Head of caudate nucleus (tissue), 42 donors: ENCODE measurements at places on chromosomes 1 and 21.

DNA sequence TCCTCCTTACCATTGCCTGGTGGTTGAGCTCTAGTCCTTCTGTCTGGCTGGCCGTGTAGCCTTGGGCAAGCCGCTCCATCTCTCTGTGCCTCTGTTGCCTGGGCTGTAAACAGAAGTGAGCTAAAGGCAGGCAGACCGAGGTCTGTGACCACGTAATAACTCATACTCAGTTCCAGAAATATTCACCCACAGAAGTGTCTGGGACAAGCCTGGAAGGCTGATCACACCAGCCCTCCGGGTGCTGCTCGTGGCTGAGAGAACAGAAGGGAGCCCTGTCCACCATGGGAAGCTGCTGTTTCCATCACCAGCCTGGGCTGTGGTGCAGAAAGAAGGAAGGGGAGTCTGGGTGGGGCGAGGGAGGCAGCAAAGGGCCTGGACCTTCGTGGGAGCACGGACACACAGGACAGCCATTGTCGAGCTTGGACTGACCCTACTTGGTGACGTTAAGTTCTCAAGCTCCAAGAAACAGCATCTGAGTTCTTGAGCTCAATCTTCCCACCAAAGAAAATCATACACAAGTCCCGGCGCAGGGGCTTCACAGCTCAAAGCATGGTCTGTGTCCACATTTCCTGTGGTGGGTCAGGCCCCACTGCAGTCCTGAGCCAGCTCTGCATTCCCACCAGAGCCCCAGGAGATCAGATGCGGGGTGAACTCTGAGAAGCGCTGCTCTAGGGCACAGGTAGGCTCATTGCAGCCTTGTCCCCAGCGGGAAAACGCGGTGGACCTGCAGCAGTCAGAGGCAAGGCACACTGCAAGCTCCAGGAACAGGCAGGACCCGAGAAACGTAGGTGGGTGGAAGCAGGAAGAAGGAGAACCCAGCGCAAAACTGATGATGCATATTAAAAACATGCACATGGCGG is 61.8 kb downstream of the RUNX3 start:
- DNase-seq, result peak; percentile 14

- DNase-seq, result no peak
Observed at GRCh38 chr1:109531826-109532364, 7.8 kb upstream of the GPR61 start.

DNA sequence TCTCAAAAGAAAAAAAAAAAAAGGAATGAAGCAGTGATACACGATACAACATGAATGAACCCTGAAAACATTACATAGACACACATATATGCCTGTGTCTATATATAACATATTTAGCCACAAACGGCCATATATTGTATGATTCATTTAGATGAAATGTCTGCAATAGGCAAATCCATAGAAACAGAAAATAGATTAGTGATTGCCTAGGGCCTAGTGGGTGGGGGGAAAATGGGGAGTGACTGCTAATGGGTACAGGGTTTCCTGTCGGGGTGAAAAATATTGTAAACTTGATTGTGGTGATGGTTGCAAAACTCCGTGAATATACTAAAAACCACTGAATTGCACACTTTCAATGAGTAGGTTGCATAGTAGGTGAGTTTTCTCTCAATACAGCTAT is 6.0 kb upstream of the H6PD start:
- DNase-seq, result no peak

DNA sequence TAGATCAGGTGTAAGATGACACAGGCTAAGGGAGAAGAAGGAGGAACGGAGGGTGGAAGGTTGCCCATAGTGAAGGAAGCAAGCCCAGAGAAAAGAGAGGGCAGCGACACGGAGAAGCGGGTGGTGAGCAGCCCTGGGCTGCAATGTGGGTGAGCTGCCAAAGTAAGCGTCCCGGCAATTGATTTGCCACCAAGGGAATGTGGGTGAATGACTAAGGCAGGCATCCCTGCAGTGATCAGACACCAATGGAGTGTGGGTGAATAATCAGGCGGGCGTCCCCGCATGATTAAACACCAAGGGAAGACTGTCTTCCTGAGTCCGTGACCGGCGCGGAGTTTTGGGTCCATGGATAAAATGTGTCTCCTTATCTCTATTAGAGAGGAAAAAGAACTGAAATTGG is 79.6 kb downstream of the UCHL5 start:
- no peak for DNase-seq

DNA sequence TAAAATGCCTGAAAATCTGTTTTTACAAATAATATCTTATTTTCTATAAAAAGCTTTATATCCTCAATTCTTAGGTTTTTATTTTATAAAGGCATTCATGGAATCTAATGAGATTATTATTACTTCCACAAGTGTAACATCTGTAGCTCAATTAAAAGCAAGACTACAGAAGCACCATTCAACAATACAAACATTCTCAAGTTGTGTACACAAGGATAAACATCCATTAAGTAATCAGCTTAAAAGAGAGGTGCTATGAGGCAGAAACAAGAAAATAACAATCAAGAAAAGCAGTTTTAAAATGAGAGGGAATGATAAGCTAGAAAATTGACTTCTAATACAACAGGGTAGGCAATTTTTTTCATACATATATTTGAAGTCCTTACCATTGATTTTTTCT is 326.1 kb downstream of the MRPL39 start:
- no peak for DNase-seq

GRCh38 chr1:20115916-20116315 is 3.4 kb downstream of the PLA2G2D start:
- no peak for DNase-seq

- DNase-seq, result no peak
Observed at GRCh38 chr1:1118011-1118875, 2.4 kb upstream of the C1orf159 start.
